Progenitor cell of endocrine pancreas (in vitro differentiated cells): ENCODE measurements at places on chromosomes 6 and 20. TPM values are rescaled to one million over a fixed set of nuclear protein-coding genes. Genes with fewer than 3 reads are reported as not detected.
A peak's percentile ranks its signal among the peaks of the same experiment; 100 is the strongest.

DNA sequence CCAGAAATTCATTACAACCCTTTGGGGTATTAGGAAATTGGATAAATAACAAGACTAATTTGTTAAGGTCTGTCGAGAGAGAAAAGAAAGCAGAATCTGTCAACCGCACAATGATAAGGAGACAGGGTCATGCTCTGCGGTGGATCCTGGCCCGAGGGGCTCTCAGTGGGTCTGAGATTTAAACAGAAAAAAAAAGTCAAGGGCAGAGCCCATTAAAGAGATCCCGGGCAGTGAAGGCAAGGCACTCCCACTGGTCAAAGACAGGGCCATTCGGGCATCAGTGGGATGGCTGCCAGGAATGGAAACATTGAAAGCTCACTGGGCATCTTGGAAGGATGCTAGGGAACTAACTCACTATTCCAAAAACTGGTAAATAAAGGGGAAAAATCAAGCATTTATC, 77.9 kb downstream of the GNAS-AS1 start:
- DNase-seq: no peak

DNA sequence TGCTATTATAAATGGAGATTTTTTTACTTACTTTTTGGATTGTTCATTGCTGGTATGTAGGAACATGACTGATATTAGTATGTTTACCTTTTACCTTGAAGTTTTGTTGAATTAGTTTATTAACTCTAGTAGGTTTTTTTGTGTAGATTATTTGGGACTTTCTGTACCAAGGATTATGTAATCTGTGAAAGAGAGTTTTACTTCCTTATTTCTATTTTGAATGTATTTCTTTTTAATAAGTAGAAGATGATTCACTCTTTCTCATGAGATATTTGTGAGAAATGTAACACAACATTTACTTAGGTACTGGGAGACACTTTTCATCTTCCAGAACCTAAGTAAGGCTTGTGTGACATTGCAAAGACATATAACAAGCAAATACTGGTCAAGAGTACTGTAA, 473.9 kb upstream of the HS3ST5 start:
- DNase-seq: no peak

- peak; percentile 22 for DNase-seq
These were observed 101.5 kb upstream of the ISM1 start for GRCh38 chr20:13119583-13119982.

GRCh38 chr20:49034070-49034732, 11.9 kb upstream of the CSE1L start:
- no peak for DNase-seq

GRCh38 chr20:51560550-51561307, 18.2 kb upstream of the NFATC2 start:
- DNase-seq: no peak

DNA sequence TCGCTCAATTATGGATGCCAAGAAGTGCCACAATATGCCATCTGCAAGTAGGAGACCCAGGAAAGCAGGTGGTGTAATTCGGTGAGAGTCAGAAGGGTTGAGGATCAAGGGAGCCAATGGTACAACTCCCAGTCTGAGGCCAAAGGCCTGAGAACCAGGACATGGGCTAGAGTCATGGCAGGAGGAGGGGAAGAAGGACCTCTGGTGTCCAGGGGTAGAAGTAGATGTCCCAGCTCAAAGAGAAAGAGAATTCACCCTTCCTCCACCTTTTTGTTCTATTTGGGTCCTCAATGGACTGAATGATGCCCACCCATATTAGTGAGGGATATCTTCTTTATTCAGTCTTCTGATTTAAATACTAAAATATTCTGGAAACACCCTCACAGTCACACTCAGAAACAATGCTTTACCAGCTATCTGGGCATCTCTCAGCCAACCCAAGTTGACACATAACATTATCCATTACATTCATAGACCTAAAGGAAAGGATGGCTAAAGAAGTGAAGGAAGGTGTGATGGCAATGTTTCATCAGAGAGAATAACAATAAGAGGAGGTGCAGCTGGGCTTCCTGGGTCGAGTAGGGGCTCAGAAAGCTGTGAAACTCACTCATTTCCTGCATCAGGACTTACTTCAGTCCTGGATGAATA, 21.2 kb upstream of the HLA-DQA1 start:
- no peak for DNase-seq

DNA sequence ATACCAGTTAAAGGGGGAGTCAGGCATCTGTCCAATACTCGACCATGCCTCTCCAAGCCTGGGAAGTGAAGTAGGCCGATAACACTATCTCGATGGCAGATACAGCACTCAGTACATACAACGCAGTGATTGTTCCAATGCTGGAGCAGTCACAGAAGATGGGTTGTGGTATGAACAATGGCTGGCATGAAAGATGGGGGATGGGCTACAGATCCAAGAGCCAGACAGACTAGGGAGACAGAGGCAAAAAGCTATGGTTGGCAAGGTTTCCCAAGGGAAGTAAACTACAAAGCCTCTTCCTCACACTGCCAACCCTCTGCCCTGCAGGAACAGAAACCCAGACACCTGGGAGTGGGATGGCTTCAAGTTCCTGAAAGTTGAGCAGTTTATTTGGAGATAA, 19.2 kb downstream of the FKBP1A start:
- no peak for DNase-seq

DNA sequence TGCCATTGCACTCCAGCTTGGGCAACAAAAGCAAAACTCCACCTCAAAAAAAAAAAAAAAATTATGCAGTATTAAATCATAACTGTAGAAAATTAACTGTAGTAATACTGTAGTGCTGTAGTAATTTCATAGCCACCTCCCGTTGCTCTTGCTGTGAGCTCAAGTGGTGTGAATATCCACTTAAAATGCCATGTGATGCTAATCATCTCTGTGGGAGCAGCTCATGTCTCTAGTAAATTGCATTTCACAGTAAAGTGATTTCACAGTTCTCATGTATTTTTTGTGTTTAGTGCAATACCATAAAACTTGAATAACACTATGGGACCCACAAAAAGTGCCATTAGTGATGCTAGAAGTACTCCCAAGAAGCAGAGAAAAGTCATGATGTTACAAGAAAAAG, 14.4 kb upstream of the FAM217A start:
- no peak for DNase-seq

- no peak for DNase-seq
These were observed 45.1 kb downstream of the RIOK1 start for GRCh38 chr6:7434672-7435071.

GRCh38 chr6:3960754-3961361, 111.7 kb downstream of the FAM50B start:
- no peak for DNase-seq

DNA sequence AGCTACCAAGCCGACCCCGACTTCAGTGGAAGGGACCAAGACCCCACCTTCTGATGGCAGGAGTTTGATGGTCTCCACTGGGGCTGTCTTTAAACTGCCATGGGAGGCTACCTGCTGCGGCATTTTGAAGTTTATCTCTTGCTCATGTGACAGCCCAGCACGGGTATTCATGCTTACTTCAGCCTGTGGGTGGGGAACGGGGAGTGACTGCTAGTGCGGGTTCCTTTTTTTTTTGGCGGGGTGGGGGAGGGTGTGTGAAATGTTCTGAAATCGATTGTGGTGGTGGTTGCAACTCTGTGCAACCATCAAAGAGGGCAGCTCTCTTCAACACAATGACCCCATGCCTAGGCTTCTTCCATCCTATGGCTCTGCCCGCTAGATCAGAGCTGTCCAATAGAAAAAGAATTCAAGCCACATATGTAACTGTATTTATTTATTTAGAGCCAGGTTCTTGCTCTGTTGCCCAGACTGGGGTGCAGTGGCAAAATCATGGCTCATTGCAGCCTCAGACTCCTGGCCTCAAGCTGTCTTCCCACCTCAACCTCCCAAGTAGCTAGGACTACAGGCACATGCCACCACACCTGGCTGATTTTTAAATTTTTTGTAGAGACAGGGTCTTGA, 53.7 kb downstream of the PPP1R16B start:
- no peak for DNase-seq

DNA sequence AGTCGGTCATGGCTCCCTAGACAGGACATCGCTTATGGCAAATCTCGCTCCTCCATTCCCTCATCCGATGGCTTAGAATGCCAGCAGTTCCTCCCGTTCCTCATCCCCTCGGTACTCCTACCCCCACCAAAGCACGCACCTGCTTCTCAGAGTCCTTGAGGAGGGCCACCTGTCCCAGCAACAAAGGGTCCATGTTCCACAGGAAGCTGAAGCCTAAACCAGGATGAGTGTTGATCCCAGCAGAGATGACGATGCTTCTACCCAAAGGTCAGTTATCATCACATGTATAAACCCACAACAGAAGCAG, 111.2 kb downstream of the THBS2 start:
- no peak for DNase-seq

- no peak for DNase-seq
These were observed 46.4 kb downstream of the IMPG1 start for GRCh38 chr6:76026101-76026500.

DNA sequence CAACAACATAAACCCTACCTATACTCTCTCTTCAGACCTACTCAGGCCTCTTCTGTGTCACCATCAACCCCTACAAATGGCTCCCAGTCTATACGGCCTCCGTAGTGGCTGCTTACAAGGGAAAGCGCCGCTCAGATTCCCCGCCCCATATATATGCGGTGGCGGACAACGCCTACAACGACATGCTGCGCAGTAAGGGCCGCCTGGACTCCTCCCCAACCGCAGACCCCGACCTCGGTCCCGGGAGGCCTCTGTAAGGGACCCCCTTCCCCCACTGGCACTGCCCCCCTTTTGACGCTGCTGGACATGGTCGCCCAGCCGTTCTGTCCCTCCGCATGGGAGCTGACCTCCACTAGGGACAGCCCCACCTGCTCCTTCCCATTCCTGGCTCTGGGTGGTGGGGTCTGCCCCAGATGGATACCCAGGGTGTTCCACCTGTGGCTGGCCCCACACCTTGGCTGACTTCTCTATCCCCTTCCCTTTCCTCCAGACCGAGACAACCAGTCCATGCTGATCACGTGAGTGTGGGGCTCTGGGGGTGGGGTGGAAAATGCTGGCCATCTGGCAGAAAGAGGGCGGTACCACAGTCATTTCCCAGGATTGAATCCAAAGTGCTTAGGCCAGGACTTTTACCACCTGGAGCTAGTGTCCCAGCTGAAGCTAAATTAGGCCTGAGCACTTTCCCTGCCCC, 25.0 kb downstream of the MYH7B start:
- no peak for DNase-seq

DNA sequence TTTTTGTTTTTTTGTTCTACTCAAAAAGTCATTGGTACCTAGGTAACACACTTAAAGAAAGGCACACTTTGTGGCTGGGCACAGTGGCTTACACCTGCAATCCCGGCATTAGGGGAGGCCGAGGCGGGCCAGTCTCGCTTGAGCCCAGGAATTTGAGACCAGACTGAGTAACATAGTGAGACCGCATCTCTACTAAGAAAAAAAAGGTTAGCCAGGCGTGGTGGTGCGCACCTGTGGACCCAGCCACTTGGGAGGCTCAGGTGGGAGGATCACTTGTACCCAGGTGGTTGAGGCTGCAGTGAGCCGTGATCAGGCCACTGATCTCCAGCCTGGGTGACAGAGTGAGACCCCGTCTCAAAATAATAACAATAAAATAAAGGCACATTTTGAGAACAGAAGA, 67.4 kb upstream of the BHLHE23 start:
- DNase-seq: no peak

DNA sequence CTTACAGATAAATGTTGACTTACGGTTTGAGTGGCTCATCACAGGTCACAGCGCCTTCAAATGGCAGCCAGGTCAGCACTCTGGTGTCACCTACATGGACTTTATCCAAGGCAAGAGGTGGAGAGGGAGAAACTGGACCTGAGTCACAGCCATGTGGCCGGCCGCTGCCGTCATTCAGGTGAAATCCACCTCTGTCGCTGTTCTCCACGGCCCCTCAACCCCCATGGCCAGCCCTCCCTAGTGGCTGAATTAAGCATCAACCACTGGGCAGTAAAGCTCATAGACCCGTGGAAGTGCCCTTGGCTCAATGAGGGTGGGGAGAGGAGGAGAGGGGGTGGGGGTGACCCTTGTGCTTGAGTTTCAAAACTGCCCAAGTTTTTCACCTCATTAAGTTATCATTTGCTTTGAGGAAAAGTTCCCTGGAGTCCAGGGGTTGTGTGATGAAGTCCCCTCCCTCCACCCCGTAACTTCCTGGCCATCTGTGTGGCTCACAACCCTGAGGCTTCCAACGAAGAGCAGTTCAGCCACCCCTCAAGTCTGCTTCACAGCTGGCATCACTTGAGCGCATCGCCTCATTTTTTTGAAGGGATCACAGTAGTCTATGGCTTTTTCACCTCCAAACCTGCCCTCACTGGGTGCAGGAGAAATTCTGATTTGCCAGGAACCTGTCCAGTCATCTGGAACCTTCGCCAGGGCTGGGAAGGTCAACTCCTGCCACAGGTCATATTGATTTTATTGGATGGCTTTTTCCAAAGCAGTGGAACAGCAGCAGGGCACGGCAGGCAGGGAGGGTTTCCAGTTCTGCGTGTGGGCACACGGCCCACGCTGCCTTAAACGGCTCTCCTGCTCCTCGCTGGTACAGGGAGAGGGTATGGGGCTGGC, 43.5 kb upstream of the APCDD1L start:
- no peak for DNase-seq

GRCh38 chr20:46135856-46136633, 17.9 kb downstream of the CD40 start:
- DNase-seq: no peak

DNA sequence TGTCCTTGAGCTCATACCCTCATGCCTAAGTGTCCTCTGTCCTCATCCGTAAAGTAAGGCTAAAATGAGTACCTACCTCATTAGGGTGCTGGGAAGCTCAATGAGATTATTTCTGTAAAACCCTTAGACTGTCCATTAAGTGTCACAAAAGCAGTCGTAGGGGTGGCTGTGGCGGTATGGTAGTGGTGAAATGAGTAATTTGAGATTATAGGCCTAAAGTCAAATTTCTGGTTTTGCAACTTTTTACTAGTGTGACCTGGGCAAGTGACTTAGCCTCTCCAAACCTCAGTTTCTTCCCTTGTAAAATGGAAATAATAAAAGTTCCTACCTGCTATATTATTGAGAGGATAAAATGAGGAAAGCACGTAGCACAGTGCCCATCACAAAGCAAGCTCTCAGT, 148.2 kb upstream of the AKAP12 start:
- no peak for DNase-seq

DNA sequence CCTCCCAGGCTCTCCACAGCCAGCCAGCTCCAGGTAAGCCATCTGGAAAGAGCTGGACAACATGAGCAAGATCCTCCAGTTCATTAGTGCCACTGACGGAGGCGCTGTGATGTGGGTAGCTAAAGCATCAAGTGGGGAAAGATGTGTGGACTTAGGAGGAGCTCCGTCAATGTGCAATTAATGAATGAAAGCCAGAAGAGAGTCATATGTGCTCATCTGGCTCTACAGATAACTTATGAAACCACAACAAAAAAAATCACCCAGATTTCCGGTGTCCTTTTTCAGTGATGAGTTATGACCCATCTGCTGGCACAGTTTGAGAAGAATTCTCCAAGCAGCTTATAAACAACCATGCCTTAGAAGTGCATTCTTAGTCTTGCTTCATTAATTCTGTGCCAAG, 311.7 kb upstream of the PLCB4 start:
- no peak for DNase-seq

- DNase-seq: no peak
These were observed 42.3 kb downstream of the PIM1 start for GRCh38 chr6:37212268-37212667.

- no peak for DNase-seq
These were observed 499 bp downstream of the TTI1 start for GRCh38 chr20:38032585-38033329.

Gene SLC22A1
- 2.4 and 3.0 TPM in 2 replicates for total RNA-seq

Gene SNAP91
- total RNA-seq: 1.7 and 2.1 TPM in 2 replicates

Gene ANKRD66
- not detected in 2 replicates for total RNA-seq

Gene CYP39A1
- total RNA-seq: 6.7 and 10.3 TPM in 2 replicates

Gene PRL
- total RNA-seq: not detected in 2 replicates

Gene OPN5
- 0.09 TPM in 1 of 2 replicates, not detected in the other for total RNA-seq

Gene TCP11
- not detected in 2 replicates for total RNA-seq

Gene SNX21
- total RNA-seq: 12.2 and 13.1 TPM in 2 replicates

Gene RALGAPA2
- total RNA-seq: 103 and 109 TPM in 2 replicates

Gene TRIM10
- total RNA-seq: not detected in 2 replicates

Gene CST3
- 247 and 257 TPM in 2 replicates for total RNA-seq
